Hematopoietic multipotent progenitor cell treated with erythropoietin and hydrocortisone succinate and interleukin-3 and kit ligand, for 4 days (in vitro differentiated cells): ENCODE measurements at places on chromosomes 2 and 18.

GRCh38 chr2:145413261-145414030, 893.5 kb upstream of the ZEB2 start:
- DNase-seq, result peak; percentile 14

DNA sequence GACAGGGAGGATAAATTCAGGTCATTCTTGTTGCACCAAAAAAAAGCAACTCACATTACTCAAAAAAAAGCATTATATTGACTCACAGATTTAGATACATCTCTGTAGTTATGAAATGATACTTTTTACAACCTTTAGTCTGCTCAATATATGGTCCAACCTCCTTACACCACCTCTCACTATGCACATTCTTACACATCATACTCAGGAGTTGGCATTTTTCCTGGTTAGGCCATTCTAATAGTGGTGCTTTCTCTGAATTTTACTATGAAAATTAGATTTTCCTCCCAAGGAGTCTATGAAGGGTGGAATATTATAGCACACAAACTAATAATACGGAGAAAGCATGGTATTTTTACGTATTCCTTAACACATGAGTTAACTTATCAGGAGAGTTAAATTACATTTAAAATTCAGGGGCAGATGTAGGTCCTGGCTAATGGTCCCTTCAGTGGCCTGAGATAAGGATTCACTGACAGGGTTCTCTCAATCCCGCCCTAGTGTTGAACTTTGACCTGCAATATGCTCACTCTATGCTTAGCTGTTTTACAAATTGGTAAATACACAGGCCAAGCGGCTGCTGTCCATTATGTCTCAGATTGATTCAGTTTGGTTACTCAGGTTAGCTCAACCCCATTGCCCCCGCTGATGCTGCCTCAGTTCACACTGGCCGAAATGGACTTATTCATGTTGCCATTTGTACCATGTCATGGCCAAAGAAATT, 153.6 kb downstream of the NCKAP5 start:
- DNase-seq, result no peak

DNA sequence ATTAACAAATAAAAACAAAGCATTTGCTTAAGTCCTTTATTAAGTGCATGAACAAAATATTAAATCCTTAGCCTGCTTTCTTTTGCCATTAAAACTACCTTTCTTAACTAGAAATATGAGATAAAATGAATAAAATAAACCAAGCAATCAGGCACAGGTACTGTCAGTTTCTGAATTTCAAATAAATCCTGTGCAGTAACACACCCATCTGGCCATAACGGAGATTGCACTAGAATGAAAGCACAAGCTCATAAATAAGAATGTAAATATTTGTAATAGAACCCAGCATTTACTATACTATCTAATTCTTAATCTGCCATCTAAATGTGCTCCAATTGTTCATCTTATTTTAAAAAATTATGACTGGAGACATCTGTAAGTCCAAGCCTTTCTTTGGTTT, 31.9 kb downstream of the PRKRA start:
- peak; percentile 61 for DNase-seq

GRCh38 chr18:10041180-10041579, 127.4 kb downstream of the VAPA start:
- DNase-seq, result no peak

- DNase-seq, result peak; percentile 55
These were observed 1.2 kb upstream of the ST6GAL2 start for GRCh38 chr2:106886916-106887758.

DNA sequence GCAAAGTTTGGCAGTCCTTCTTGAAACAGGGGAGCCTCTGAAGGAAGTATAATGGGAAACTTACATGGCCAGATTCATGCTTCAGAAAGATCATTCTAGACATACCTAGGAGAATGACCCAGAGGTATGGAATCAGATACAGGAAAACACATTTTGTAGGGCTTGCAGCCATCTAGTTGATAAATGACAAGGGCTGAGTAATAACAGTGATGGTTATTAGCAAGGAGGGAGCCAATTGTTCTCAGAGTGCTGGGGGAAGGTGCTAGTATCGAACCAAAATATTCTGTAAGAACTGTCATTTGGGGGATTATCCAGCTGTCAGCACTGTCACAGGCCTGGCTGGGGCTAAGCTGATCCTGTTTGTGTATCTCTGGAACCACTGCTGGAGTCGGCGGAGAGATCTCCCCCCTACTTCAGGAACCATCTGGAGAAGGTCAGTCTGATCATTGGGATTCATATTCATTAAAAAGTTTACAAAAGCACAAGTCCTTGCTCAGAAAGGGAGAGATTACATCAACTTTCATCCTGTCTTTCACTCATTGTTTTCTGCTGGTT, 113.8 kb upstream of the THSD7B start:
- no peak for DNase-seq

GRCh38 chr18:47342566-47342965, 91.1 kb upstream of the SKOR2 start:
- DNase-seq, result no peak
